ENCODE measurements at places on chromosomes 3 and 15. TPM values are rescaled to one million over a fixed set of nuclear protein-coding genes. Genes with fewer than 3 reads are reported as not detected.

- no peak for DNase-seq
Observed at GRCh38 chr3:169384573-169384972, 278.9 kb downstream of the MECOM start.

DNA sequence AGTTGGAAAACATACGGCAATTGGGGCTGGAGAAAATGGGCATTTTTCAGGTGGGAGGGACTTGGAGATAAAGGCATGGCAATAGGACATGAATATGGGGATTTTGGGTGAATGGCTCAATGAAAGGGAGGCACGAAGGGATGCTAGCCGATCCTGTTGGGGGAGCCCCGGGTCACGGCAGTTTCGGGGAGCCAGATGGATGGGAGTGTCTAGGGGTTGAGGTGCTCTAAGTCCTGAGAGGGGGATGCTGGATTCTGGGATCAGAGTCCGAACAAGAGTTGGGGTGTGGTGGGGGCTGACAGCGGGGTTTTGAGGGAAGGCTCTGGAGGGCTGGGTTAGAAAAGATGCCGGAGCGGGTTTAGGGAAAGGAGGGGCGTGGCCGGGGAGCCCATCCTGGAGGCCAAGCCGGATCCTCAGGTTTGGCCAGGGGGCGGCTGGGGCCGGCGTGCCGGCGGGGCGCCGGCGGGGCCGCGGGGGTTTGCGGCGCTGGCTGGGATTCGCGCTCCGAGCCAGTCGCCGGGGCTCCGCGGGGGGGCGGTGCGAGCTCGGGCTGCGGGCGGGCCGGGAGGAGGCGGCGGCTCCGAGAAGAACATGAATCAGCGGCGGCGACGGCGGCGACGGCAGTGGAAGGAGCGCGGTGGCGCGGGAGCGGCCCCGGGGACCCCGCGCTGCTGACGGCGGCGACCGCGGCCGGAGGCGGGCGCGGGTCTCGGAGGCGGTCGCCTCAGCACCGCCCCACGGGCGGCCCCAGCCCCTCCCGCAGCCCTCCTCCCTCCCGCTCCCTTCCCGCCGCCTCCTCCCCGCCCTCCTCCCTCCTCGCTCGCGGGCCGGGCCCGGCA lies at the start of gene TYRO3:
TSS of gene TYRO3 (plus strand) at position 813 of the 839 bp plus-strand sequence. CDS start 46 bp downstream, outside the sequence.
- peak; percentile 75 for DNase-seq

- no peak for DNase-seq
Observed at GRCh38 chr3:33659856-33660434, 58.1 kb downstream of the CLASP2 start.

Gene ACSBG1
- polyA plus RNA-seq, result 0.43 TPM

Gene SLC2A2
- polyA plus RNA-seq, result 0.05 TPM

Gene CHCHD4
- polyA plus RNA-seq, result 29.5 TPM

Gene NFKBIZ
- 3.0 TPM for polyA plus RNA-seq

Gene TSEN2
- 15.0 TPM for polyA plus RNA-seq

Gene LHFPL4
- polyA plus RNA-seq, result not detected
